GM23248 (cell line): ENCODE measurements at places on chromosomes 3 and 15.
A peak's percentile ranks its signal among the peaks of the same experiment; 100 is the strongest.

DNA sequence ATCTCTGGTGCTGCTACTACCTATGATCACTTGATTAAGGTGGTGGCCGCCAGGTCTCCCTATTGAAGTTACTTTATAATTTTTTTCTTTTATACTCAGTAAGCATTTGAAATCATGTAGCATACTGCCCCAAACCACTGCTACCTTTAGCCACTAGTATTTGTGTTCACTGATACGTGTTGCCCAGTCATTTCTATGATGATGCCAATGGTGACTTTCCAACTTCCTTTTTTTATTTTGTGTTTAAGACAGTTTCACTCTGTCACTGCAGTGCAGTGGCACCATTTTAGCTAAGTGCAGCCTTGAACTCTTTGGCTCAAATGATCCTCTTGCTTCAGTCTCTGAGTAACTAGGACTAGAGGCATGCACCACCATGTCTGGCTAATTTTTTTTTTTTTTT, 598.2 kb downstream of the NAALADL2 start:
- peaks cover 14% of the 10 kb centered on the region for H3K4me1 ChIP-seq
- no peaks in the 10 kb centered on the region for H3K27me3 ChIP-seq
- DNase-seq = no peak
- H3K36me3 ChIP-seq = no peaks in the 10 kb centered on the region
- no peak overlapping the region for H3K27ac ChIP-seq

DNA sequence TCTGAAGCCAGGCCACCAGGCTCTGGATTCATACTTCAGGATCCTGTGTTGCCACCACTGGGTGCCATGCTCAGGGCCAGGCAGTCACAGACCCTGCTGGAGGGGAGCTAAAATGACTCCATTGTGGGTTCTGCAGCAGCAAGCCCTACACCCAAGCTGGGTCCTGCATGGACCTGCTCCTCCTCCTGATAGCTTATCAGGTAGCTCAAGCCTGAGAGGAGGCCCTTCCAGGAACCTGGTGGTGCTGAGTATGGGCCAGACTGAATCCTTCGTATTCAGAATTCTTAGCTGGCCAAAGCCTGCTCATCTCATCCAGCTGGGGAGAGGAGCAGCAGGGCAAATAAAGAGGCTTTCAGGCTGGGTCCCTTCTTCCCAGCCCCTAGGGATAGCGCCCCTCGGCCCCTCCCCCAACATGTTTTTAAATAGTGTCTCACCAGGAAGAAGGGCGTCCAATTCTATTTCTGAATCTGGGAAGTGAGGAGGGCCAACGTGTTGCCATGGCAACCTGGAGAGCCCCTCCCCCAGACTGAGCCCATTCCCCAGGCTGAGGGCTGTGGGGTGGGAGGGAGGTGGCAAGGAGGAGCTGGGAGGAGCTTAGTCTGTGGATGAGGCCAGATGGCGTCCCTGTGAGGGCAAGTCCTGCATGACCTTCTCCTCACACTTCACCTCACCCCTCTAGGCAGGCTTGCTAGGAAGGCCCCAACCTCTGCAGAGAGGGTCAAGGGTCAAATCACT, 11.0 kb upstream of the CAMKV start:
- H3K4me1 ChIP-seq = no peaks in the 10 kb centered on the region
- H3K36me3 ChIP-seq = no peaks in the 10 kb centered on the region
- no peak overlapping the region for H3K27ac ChIP-seq
- no peak for DNase-seq
- H3K27me3 ChIP-seq = peaks cover 8% of the 10 kb centered on the region

GRCh38 chr15:45095661-45096060, 18.3 kb downstream of the DUOX2 start:
- H3K36me3 ChIP-seq = no peaks in the 10 kb centered on the region
- no peaks in the 10 kb centered on the region for H3K4me1 ChIP-seq

- no peak overlapping the region for H3K4me3 ChIP-seq
- peaks cover 70% of the 10 kb centered on the region for H3K4me1 ChIP-seq
- no peaks in the 10 kb centered on the region for H3K36me3 ChIP-seq
- no peaks in the 10 kb centered on the region for H3K27me3 ChIP-seq
- DNase-seq = peak; percentile 57
These were observed 455.0 kb upstream of the THBS1 start for GRCh38 chr15:39125904-39126303.

- no peaks in the 10 kb centered on the region for H3K4me1 ChIP-seq
- no peak overlapping the region for H3K27ac ChIP-seq
- no peaks in the 10 kb centered on the region for H3K36me3 ChIP-seq
- DNase-seq = no peak
- H3K27me3 ChIP-seq = peaks cover 19% of the 10 kb centered on the region
- no peak overlapping the region for H3K4me3 ChIP-seq
These were observed 11.5 kb downstream of the IGDCC3 start for GRCh38 chr15:65366122-65366892.

DNA sequence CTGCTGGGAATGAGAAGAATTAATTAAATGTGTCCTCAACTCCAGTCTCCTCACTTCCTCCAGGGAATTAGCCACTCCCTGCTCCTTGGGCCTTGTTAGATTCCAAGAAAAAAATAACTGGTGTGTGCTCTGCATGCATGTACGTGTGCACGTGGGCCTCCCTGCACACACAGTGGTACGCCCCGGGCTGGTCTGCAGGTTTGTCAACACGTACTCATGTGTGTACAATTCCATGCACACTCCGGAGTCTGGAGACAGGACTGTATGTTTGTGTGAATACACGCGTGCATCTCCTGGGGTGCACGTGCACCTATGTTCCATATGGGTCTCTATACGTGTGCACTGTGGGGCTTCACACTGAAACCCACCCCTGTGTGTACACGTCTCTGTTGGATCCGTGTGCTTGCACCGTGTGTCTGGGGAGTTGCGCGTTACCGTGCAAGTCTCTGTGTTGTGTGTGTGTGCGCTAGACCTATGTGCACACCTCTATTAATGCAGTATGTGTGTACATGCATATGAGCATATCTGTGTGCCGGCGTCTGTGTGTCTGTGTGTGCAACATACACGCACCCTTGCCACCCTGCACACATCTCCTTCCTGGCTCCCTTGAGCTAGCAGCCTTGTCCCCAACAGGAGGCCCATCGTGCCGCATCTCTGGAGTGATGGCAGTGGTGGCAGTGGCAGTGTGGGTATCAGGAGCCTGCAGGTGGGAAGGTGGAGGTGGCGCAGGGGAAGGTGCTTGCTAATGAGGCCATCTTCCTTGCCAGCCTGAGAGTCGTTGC, 210.1 kb downstream of the TBC1D2B start:
- no peaks in the 10 kb centered on the region for H3K36me3 ChIP-seq
- H3K27ac ChIP-seq = no peak overlapping the region
- no peak for DNase-seq
- H3K4me3 ChIP-seq = no peak overlapping the region
- H3K27me3 ChIP-seq = peaks cover 3% of the 10 kb centered on the region; the same call in 1 of the 2 replicates
- H3K4me1 ChIP-seq = no peaks in the 10 kb centered on the region

DNA sequence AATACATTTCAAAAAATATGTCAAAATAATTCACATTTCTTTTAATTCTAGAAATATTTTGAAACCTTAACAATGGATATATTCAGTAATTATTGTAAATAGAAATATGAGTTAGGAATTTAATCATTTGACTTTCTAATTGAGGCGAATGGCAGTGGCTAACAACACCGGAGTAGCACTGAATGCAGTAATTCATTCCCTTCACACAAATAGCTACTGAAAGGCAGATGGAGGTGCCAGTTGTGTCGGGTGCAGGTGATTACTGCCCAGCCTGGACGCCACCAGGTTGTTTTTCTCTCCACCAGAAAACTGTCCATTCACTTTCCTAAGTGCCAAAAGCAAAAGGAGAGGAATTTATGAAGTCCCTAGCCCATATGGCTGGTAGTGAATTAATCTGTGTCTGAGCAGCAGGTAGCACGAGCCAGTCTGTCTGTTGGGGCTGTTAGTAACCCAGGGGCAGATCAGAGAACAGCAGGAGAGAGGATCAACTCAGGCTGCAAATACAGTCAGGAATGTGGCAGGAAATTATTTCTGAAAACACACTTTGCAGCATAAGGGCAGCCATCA, 79.3 kb upstream of the GMNC start:
- no peak for DNase-seq
- no peak overlapping the region for H3K27ac ChIP-seq
- H3K4me3 ChIP-seq = no peak overlapping the region

DNA sequence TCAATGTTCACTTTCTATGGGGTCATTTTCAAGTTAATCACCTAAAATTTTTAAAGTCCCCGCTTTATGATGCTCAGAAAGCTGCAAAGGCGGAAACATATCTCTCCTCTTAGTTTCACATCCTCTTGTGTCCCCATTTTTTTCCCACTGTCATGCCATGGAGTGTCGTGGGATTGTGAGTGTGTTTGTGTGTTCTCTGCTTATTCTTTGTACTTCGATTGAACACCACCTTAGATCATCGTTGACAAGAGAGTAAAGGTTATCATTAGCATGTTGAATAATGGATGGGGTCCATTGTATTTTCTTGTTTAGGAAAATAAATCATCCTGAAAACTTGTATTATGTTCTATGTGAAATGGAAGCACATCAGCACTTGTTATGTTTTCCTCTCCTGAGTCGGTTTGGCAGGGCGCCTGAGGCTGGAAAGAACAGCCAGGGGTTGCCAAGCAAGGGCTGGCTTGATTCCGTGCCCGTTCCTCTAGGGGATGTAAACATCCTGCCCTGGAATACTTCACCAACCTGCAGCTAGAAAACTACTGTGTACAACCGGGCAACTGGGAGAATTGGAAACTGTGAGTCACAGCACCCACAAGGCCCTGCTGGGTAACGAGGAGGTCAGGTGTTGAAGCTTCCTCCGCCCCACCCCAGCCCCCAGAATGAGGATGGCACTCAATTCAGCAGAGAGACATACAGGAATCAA, 67.2 kb downstream of the EIF4E3 start:
- H3K4me1 ChIP-seq = no peaks in the 10 kb centered on the region
- H3K27ac ChIP-seq = no peak overlapping the region

DNA sequence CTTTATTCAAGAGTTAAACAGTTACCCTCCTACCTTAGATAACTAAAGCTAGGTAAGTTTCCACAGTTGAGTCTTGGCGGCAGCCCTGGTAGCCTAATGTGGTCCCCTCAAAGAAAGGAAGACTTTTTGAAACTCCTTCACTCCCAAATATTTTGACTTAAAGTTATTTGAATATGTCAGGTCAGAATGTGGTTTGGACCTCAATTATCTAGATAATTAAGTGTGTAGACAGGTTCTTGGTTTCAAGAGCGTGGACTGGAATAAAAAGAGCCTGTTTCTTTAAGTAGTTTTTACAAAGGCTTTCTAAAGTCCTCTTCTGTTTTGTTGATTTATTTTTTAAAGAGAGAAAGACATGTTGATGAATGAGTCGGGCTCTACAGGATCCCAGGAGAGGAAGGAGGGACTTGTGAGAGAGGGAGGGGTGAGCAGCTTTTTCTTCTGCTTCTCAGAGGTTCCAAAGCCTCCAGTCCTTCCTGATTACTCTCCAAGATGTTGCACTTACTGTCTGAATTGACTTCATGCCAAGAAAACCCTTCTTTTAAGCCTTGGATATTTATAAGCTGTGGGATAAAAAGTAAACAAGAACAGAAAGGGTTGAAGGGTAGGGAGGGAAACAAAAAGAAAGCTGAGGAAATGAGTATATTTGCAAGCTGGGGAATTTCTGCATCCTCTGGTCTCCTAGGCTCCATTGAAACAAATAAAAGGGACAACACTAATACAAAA, 457.4 kb downstream of the IGSF11 start:
- H3K4me3 ChIP-seq = no peak overlapping the region
- H3K4me1 ChIP-seq = no peaks in the 10 kb centered on the region
- H3K27ac ChIP-seq = no peak overlapping the region
- H3K36me3 ChIP-seq = no peaks in the 10 kb centered on the region
- no peaks in the 10 kb centered on the region for H3K27me3 ChIP-seq

DNA sequence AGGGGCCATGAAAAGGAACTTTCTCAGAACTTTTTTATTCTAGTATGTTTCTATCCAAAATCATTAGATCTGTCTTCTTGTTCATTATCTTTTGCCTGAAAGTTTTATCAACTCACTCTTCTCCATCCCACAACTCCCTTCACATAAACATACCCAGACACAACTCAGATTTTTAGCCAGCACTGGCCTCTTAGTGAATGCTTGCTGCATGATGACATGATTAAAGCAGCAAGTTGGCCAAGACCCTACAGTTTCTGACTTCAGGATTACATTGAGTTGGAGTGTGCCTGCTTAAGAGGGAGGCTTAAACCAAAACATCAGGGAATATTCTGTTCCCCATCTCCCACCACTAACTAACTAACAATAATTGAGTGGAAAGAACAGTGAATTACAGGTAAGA, 38.1 kb downstream of the PLSCR2 start:
- no peak overlapping the region for H3K4me3 ChIP-seq
- H3K27me3 ChIP-seq = no peaks in the 10 kb centered on the region

DNA sequence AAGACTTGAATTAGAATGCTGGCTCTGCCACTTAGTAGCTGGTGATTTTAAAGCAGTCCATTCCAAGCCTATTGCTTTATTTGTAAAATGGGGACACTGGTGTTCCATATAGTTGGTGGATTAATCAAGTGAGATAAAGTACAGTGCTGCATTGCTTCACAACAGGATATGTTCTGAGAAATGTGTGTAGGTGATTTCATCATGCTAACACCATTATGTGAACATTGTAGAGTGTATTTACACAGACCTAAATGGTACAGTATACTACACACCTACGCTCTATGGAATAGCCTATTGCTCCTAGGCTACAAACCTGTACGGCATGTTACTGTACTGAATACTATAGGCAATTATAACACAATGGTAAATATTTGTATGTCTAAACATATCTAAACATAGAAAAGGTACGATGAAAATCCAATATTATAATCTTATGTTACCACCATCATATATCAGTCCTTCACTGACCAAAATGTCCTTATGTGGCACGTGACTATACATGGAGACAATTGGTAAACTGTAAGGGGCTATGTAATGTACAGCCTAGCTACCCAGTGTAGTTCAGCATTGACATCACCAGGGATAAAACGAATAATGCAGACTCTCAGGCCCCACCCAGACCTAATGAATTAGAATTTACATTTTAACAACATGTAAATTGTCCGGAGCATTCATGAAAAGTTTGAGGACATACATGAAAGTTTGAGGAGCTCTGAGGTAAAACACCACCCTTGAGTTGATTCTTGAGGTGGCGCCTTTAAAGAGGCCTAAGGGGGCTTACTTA, 121.4 kb upstream of the BFSP2 start:
- no peak overlapping the region for H3K27ac ChIP-seq
- no peak overlapping the region for H3K4me3 ChIP-seq
- no peaks in the 10 kb centered on the region for H3K36me3 ChIP-seq
- no peaks in the 10 kb centered on the region for H3K27me3 ChIP-seq
- H3K4me1 ChIP-seq = 0 out of 2 replicates have a peak, but pooled peaks cover 5% of the 10 kb centered on the region
